ENCODE measurements at places on chromosomes 12 and 14.
A peak's percentile ranks its signal among the peaks of the same experiment; 100 is the strongest.

GRCh38 chr14:102986810-102987579 is 64.5 kb downstream of the AMN start:
- peak; percentile 93 for DNase-seq
- peaks cover 23% of the 10 kb centered on the region for H3K4me1 ChIP-seq
- no peaks in the 10 kb centered on the region for H3K27me3 ChIP-seq

DNA sequence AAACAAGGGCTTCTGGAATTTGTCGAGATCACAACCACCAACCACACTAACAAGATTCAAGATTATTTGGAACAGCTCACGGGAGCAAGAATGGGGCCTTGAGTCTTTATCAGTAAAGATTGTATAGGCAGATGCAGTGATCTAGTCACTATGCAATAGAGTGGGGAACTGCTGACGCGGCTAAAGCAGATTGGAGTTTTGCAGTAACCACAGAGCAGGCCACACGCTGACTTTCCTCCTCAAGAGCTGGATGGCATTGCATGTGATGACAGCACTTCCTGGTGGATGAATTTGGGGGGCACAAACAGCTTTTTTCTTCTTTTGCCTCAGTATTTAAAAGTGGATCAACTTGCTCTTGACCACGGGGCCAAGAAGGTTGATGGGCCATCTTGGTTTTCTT is 46.0 kb downstream of the KCNK13 start:
- no peak for DNase-seq
- H3K4me3 ChIP-seq, result no peak overlapping the region
- H3K4me1 ChIP-seq, result peaks cover 4% of the 10 kb centered on the region
- H3K27ac ChIP-seq, result no peak overlapping the region
- no peaks in the 10 kb centered on the region for H3K27me3 ChIP-seq
- H3K36me3 ChIP-seq, result no peaks in the 10 kb centered on the region

DNA sequence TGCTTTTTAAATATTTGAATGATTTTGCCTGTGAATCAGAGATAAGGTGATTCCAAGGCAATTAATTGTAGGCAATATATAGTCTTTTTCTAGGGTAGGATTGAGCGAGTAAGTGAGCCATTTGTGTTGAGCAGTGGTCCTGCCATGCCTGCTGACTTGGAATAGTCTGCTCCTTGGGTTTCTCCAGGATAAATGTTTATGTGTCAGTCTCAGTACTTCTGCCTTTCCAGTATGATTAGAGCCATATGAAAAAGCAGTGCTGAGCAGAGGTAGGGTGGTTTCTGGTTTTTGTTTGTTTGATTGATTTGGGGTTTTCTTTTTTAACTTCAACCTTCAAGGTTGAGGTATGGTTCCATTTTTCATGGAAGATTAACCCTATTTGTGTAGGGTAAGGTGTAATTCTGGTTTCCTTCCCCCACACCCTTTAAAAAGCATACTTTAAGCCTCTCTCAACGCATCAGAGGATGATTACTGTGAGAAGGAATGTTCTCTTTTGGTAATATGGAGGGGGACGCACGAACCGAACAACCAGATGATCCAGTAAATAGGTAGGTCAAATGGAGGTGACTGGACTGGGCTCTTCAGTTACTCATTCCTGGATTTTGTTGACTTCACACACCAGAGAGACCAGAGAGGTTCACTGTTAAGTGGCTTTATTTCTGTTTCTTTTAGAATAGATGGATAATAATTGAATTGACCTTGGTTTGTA is 22.7 kb downstream of the FRMD6 start:
- H3K4me3 ChIP-seq, result no peak overlapping the region
- peaks cover 3% of the 10 kb centered on the region for H3K36me3 ChIP-seq
- no peaks in the 10 kb centered on the region for H3K27me3 ChIP-seq
- no peak overlapping the region for H3K27ac ChIP-seq

GRCh38 chr14:73491256-73492042 is 716 bp downstream of the RIOX1 start:
- peak overlapping the region; percentile 51 for H3K4me3 ChIP-seq
- H3K4me1 ChIP-seq, result peaks cover 15% of the 10 kb centered on the region
- H3K36me3 ChIP-seq, result peaks cover 5% of the 10 kb centered on the region

DNA sequence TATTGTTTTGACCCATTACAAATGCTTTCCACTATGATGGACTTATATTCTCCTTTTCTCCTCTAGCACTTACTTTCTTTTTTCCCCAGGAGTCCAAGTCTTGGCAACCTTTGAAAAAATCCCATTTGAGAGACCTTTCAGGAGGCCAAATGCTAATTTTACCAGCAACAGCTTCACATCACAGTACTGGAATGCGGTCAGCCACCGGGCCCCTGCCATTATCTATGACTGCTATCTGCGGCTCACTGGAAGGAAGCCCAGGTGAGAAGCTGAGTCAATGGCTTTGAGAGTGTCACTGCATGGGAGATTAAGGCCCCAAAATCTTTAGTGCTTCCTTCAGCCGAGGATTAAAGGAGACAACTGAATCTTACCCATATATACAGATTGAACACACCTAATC is 64.2 kb downstream of the ERGIC2 start:
- H3K27ac ChIP-seq, result no peak overlapping the region
- no peak overlapping the region for H3K4me3 ChIP-seq
- peaks cover 9% of the 10 kb centered on the region for H3K4me1 ChIP-seq
- H3K36me3 ChIP-seq, result no peaks in the 10 kb centered on the region
- no peak for DNase-seq

DNA sequence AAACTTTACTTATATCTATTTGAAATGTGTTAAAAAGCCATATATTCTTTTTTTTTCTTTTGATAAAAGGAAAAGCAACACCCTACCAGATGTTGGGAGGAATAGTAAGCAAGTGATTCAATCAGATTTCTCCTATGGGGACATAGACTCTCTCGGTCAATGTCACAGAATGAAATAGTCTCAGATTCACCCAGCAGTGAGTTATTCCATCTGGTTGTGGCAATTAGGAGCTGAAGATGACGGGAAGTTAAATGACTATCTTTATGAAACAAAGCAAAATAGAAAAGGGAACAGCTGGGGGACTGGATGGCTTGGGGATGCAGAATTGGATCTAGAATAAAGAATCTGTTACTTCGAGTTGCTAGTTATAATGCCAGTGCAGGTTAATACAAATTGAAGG is 857.0 kb downstream of the NRXN3 start:
- H3K36me3 ChIP-seq, result no peaks in the 10 kb centered on the region
- H3K4me1 ChIP-seq, result no peaks in the 10 kb centered on the region
- H3K27ac ChIP-seq, result no peak overlapping the region
- no peaks in the 10 kb centered on the region for H3K27me3 ChIP-seq

GRCh38 chr14:64234877-64235651 is 59.1 kb downstream of the ESR2 start:
- H3K27ac ChIP-seq, result no peak overlapping the region
- H3K4me3 ChIP-seq, result no peak overlapping the region
- H3K27me3 ChIP-seq, result peaks cover 3% of the 10 kb centered on the region
- H3K36me3 ChIP-seq, result no peaks in the 10 kb centered on the region
- peaks cover 4% of the 10 kb centered on the region for H3K4me1 ChIP-seq
- peak; percentile 13 for DNase-seq

DNA sequence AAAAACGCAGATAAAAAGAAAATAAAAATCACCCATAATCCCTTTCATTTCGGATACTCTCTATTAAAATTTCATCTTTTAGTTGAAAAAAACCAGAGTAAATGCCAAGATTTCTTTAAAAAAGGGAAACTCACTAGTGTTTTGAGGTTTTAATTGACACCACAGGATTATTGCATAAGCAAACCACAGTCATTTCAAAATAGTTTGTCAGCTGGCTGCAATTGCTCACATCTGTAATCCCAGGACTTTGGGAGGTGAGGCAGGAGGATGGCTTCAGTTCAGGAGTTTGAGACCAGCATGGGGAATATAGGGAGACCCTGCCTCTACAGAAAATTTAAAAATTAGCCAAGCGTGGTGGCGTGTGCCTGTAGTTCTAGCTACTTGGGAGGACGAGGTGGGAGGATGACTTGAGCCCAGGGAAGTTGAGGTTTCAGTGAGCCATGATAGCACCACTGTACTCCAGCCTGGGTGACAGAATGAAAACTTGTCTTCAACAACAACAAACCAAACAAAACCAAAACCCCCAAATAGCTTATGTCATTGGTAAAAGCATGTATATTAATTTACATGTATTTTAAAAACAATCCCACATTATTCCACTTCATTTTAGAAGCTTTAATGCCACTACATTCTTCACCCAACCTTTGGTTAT is 48.8 kb downstream of the SYNE2 start:
- H3K36me3 ChIP-seq, result no peaks in the 10 kb centered on the region
- no peaks in the 10 kb centered on the region for H3K4me1 ChIP-seq
- H3K27me3 ChIP-seq, result no peaks in the 10 kb centered on the region
- DNase-seq, result no peak
- no peak overlapping the region for H3K4me3 ChIP-seq
- no peak overlapping the region for H3K27ac ChIP-seq

DNA sequence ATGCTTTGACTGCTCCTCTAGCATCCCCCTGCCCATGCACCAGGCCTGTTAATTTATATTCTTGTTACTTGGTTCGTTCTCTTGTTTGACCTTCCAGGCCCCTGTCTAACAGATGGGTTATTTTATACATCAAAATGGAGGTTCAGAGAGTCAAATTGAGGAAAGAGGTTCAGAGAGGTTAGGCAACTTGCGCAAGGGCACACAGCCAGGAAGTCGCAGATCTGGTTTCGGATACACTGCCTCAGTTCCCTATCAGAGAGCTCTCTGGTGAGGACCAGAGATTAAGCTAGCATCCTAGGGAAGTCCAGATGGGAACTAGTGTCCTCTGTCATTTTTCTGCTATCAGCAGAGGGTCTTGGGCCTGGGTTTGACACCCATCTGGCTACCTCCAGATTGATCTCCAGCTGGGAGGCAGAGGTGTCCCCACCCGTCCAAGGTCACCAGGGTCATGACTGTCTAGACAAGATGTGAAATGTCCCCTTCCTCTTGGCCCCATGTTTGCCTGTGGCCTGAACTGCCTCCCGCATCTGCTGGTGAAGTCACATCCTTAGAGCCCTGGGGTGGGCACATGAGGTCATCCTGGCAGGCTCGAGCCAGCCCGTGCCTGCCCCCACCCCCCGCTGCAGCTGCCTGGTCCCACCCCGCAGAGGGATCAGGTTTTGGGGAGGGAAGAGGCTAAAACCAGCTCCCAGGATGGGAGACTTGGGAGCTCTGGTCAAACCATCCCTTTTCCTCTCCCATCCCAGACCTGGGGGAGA is 84.3 kb upstream of the NCOR2 start:
- no peak overlapping the region for H3K4me3 ChIP-seq
- H3K4me1 ChIP-seq, result peaks cover 15% of the 10 kb centered on the region
- H3K36me3 ChIP-seq, result no peaks in the 10 kb centered on the region
- no peak overlapping the region for H3K27ac ChIP-seq
- DNase-seq, result no peak

- no peak overlapping the region for H3K4me3 ChIP-seq
- H3K27me3 ChIP-seq, result peaks cover 4% of the 10 kb centered on the region
- no peak overlapping the region for H3K27ac ChIP-seq
- H3K4me1 ChIP-seq, result no peaks in the 10 kb centered on the region
- no peaks in the 10 kb centered on the region for H3K36me3 ChIP-seq
Measured at GRCh38 chr14:96056509-96057422, 17.6 kb downstream of the C14orf132 start.

GRCh38 chr12:468671-469389 is 9.1 kb downstream of the B4GALNT3 start:
- peaks cover 21% of the 10 kb centered on the region for H3K4me1 ChIP-seq
- no peaks in the 10 kb centered on the region for H3K36me3 ChIP-seq
- no peak overlapping the region for H3K27ac ChIP-seq
- no peaks in the 10 kb centered on the region for H3K27me3 ChIP-seq
- DNase-seq, result no peak

- H3K27ac ChIP-seq, result no peak overlapping the region
- DNase-seq, result no peak
- H3K4me1 ChIP-seq, result peaks cover 2% of the 10 kb centered on the region
- H3K27me3 ChIP-seq, result no peaks in the 10 kb centered on the region
- no peaks in the 10 kb centered on the region for H3K36me3 ChIP-seq
Measured at GRCh38 chr14:22231018-22231417, 358.0 kb downstream of the DAD1 start.

DNA sequence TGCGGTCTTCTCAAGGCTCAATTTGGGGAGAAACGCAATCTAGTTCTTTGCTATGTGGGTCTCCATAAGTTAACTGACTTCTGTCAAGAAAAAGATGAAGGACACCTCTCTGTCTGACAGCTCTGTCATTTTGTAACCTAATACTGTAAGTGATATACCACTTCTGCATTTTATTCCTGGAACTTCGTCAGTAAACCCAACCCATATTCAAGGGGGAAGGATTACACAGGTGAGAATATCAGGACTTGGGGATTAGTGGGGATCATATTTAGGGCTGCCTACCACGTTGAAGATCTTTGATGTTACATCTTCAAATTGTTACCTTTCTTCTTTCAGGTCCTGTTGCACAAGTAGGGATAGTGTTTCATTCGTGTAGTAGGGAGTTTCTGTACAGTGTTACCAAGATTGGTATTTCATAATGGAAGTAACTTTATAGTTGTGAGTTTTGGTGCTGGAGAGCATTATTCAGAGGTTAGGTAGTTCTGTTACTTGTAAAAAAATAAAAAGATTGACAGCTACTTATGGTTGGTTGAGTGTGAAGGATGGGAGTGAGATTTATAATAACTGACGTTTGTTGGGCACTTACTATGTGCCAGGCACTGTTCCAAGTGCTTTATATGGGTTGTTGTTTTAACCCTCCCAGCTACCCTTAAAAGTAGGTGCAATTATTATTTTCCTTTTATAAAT is 1.6 kb downstream of the TMEM260 start:
- no peaks in the 10 kb centered on the region for H3K27me3 ChIP-seq
- peak overlapping the region; percentile 74 for H3K4me3 ChIP-seq
- H3K4me1 ChIP-seq, result peaks cover 22% of the 10 kb centered on the region
- DNase-seq, result no peak
- no peaks in the 10 kb centered on the region for H3K36me3 ChIP-seq

GRCh38 chr12:128994856-128995255 is 141.6 kb downstream of the GLT1D1 start:
- no peak overlapping the region for H3K4me3 ChIP-seq
- DNase-seq, result no peak
- H3K27me3 ChIP-seq, result no peaks in the 10 kb centered on the region
- no peaks in the 10 kb centered on the region for H3K36me3 ChIP-seq
- no peaks in the 10 kb centered on the region for H3K4me1 ChIP-seq

GRCh38 chr12:13318231-13319015 is 121.9 kb downstream of the EMP1 start:
- no peaks in the 10 kb centered on the region for H3K27me3 ChIP-seq
- no peaks in the 10 kb centered on the region for H3K36me3 ChIP-seq

GRCh38 chr14:64878837-64879634 is 671 bp downstream of the SPTB start:
- no peaks in the 10 kb centered on the region for H3K36me3 ChIP-seq
- DNase-seq, result no peak
- H3K4me3 ChIP-seq, result no peak overlapping the region

- DNase-seq, result no peak
- no peaks in the 10 kb centered on the region for H3K4me1 ChIP-seq
- no peaks in the 10 kb centered on the region for H3K36me3 ChIP-seq
- no peaks in the 10 kb centered on the region for H3K27me3 ChIP-seq
- H3K4me3 ChIP-seq, result no peak overlapping the region
Measured at GRCh38 chr12:24045816-24046257, 96.4 kb upstream of the SOX5 start.

- no peak overlapping the region for H3K27ac ChIP-seq
- no peak overlapping the region for H3K4me3 ChIP-seq
- H3K36me3 ChIP-seq, result no peaks in the 10 kb centered on the region
- H3K4me1 ChIP-seq, result no peaks in the 10 kb centered on the region
- no peak for DNase-seq
- no peaks in the 10 kb centered on the region for H3K27me3 ChIP-seq
Measured at GRCh38 chr12:73266206-73266605, 994.0 kb downstream of the TRHDE start.

- peaks cover 6% of the 10 kb centered on the region for H3K27me3 ChIP-seq
- H3K27ac ChIP-seq, result no peak overlapping the region
- DNase-seq, result no peak
- no peaks in the 10 kb centered on the region for H3K36me3 ChIP-seq
- H3K4me1 ChIP-seq, result no peaks in the 10 kb centered on the region
- H3K4me3 ChIP-seq, result no peak overlapping the region
Measured at GRCh38 chr14:77197988-77198387, 16.4 kb downstream of the TMEM63C start.
